ENCODE measurements at places on chromosomes 1 and 21.

- no peak for DNase-seq
Observed at GRCh38 chr1:212733109-212733508, 33.5 kb upstream of the BATF3 start.

DNA sequence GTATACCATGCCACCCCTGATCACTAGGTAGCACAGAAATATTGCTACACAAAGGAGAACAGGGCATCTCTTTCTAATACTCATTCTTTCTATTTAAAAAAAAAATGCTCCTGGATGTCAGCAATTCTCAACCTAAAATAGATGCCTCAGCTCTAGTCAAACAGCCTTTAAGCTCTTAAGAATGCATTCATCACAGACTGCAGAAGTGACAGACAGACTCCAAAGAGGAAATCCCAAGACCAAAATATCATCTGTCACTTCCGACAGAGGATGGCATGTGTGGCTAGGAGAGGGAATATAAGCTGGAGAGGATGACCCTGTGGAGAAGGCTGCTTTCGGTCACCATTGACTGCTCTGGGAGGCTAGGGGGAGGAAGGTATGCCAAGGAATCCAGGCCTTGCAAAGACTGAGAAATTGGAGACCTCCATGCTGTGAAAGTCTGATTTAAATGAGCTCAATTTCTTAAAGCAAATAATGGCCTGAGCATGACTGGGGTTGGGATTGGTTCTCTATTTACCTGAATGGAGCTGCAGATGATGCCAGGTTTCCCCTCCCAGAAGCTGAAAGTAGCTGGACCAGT, 277.4 kb downstream of the BRINP2 start:
- no peak for DNase-seq

DNA sequence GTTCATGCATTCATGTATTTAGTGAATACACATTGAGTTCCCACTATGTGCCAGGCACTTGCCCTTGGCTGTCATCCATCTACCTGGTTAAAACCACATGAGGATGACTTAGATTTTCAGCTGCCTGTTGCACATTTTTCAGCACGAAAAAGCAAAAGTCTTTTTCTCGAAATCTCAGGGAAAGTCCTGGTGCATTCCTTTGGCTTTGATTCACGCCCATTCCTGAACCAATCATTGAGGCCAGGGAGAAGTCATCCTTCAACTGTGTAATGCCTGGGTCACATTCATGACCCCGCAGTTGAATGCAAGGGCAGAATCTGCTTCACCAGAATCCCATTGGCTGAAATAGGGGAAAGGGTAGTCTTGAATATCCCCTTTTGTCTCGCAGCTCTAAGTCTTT, 84.4 kb downstream of the RNF220 start:
- no peak for DNase-seq

DNA sequence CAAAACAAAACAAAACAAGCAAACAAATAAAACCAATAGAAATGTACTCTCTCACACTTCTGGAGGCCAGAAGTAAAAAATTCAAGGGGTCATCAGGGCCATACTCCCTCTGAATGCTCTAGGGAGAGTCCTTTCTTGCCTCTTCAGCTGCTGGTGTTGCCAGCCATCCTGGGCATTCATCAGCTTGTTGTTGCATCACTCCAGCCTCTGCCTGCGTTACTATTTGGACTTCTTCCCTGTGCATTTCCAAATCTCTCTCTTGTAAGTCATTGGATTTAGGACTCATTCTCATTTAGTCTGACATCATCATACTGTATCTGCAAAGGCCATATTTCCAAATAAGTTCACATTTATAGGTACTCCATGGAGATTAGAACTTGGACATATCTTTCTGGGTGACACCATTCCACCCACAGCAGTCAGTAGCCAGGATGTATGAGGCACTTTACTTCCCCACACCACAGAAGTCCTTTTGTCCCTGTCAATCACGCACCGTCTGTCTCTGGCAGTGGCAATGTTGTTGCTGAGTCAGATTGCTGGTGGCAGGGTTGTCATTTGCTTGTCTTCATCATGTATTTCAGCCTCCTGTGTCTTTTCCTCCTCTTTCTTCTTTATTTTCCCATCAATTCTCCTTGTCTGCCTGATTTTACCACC, 151.0 kb upstream of the KCNJ6 start:
- no peak for DNase-seq

DNA sequence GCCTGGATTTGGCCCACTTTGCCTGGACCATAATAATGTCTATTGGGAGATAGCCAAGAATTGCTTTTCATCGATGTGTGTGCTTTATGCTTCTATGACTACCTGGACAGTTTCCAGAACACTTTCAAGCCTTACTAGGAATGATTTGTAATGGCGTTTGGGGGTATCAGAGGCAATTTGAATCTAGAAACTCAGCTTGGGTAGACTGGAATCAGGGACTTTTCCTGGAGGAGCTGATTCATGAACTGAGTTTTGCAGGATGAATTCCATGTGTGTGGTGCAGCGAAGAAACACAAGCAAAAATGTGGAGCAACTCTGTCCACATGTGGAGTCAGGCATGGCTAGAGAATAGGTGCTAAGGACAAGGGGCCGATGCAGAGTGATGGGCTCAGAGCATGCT, 11.9 kb upstream of the TMEM61 start:
- DNase-seq: no peak

DNA sequence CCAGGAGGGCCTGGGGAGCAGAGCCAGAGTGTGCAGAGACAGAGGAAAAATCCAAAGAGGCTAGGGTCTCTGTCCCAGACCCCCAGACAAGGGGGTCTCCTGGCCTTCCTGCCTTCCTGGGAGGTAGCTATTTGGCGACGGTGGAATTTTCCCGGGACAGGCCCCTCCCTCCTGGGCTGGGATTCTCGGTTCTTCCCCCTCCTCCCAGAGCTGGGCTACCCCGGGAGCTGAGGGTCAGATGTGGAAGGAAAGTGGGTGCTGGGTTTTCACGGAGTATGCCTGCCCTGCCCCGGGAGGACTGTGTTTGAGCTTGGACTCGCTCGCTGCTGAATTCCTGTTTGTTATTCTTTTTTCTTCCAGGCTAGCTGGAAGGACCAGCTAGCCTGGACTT, 759 bp downstream of the AMPD2 start:
- no peak for DNase-seq

GRCh38 chr1:15584489-15585363, at the start of gene AGMAT:
AGMAT (minus strand) TSS chr1:15585051; CDS start chr1:15584967, 84 bp downstream.
- DNase-seq: peak; percentile 88

DNA sequence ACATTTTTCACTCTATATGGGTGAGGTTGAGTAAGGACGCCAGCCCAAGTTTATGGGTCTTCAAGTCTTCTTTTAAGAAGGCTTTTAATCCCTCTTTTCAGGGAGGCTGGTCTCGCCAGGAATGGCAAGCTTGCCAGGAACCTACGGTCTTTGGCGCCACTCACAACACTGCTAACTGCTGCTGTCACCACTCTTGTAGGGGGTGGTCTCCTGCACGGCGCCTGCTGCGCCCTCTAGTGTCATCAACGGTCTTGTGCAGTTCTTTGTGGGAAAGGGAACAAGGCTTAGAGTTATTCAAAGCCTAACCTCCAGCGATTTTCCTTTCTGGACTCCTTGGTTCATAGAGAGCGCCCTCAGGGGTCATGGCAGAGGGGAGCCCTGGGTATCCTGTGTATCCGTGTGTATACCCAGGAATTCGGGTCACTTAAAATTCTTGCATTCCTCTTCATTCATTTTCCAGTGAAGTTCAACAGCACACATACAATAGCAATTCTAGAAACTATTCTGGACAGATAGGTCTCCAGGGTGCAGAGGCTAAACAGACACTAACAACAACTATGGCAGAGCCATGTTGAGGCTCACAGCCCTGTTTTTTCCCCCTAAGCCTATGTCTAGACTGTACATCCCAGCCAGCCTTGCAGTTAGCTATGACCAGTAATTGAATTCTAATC, 392.8 kb upstream of the CAMK1G start:
- peak; percentile 46 for DNase-seq

GRCh38 chr1:2821966-2822620, 20.6 kb upstream of the TTC34 start:
- DNase-seq: peak; percentile 41

DNA sequence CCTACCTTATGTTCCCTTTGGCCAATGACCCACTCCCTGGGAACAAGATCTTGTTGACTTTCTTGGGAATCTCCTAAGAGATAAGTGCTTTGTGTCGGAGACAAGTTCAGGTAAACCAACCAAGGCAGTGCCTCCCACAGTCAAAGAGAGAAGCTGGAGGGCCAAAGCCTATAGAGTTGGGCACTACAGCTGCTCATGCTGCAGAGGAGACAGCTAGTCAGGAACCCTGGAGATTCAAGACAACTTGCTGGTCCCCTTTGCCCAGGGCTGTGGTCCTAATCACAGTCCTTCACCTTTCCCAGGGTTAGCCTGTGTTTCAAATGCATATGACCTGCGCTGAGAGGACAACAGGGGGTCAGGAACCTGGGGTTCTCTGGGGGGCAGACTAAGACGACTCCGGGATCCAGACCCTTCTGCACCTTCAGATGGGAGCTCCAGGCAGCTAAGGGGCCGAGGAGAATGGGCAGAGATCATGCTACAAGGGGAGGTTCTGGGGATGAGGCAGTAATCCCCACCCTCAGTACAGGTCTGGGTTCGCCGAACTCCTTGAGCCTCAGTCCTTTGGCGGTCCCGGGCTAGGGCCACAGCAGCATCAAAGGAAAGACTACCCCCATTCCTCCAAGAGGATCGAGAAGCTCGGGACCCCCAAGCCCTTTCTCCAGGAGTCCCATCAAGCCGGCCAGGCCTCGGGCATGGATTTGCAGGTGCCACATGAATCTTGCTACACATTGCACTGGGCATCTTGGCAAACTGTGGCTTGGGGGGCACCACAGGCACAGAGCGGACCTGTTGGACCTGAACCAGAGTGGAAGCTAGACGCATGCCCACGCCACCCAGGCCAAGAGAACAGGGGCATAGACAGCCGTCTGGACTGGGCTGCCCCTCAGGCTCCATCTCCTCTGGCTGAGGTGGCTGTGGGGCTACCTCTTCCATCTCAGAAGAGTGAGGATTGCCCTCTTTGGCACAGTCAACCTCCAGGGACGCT, 2.0 kb upstream of the USF1 start:
- no peak for DNase-seq

DNA sequence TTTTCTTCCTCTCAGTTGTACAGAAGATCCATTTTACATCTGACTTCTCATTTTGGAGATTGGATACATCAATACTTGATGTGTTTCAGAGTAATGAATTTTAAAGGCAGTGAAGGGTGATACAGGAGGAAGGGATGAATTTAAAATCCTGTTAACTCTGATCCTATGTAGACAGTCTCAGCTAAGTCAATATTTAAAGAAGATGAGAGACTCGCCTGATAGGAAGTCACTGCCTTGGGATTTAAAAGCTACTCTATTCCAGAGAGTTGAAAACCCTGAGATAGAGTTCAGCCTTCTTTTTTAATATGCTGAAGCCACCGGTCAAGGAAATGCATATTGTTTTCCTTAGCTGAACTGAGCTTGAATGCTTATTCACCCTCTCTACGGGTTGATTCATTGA, 42.7 kb downstream of the HUNK start:
- no peak for DNase-seq

DNA sequence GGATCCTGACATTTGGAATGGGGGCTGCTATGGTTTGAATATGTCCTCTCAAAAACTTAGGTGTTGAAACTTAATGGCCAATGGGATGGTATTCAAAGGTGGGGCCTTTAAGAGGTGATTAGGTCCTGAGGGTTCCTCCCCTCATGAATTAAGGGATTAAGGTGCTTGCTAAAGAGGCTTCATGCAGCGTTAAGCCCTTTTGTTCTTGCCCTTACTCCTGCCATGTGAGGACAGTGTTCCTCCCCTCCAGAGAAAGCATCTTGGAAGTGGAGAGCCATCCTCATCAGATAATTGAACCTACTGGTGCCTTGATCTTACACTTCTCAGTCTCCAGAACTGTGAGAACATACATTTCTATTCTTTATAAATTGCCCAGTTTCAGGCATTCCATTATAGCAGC, 146.6 kb downstream of the KCNJ6 start:
- no peak for DNase-seq

DNA sequence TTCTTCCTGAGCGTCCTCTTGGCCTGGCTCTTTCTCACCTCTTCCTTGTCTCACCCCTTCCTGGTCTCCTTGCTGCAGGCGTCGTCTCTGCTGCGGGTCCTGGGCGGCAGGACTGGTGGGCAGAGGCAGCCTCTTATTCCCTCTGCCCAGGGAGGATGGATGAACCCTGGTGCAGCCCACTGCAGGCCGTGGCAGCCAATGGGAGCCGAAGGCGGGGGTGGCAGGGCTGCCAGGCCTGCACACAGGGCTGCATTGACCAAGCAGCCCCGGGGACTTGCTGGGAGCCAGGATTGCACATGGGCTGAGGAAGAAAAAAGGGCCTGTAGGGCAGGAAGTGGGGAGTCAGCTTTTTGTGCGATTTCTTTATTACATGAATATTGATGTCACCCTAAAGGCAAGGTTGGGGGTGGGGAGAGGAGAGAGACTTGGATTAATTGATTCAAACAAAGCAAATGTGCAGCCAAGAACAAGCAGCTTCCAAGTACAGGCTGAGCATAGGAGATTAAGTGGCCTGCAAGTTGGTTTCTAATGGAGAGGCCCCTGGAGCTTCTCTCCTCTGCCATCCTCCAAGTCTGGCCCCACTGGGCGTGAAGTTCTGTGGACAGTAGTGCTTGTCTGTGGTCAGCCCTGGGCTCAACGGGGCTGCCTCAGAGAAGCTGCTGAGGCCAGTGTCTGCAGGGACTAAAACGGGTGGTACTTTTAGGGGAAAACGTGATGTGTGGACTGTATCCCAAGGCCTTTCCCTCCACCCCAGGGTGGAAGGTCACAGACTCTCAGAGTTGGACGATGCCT, at the start of gene S100B:
Gene S100B (minus strand): TSS at position 108 of the 792 bp plus-strand sequence. CDS start 2,667 bp downstream, outside the sequence.
- no peak for DNase-seq

DNA sequence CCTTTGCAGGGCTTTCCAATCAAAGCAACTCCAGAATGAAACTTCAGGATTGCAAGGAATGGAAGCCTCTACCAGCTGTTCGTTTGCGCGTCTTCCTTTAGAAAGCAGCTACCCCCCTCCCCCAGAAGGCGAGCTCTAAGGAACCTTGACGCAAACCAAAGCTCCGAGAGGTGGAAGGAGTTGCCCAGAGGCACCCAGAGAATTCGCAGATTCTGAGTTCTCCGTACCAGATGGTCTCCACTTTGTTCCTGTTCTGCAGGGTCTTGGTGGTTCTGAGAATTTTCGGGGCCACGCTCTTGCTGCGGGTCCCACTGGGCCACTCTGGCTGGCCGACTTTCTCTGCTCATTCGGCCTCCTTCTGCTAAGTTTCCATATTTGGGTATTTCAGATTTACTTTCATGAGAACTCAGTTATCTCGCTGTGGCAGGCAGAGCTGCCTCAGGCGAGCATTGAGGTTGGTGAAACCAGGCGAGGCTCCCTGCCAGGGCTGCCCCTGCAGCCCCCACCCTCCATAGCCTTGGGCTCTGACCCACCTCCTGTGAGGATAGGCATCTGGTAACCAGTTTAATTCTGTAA, 801 bp downstream of the TRAF5 start:
- DNase-seq: peak; percentile 64

GRCh38 chr1:5111581-5111980, 457.2 kb downstream of the AJAP1 start:
- no peak for DNase-seq

DNA sequence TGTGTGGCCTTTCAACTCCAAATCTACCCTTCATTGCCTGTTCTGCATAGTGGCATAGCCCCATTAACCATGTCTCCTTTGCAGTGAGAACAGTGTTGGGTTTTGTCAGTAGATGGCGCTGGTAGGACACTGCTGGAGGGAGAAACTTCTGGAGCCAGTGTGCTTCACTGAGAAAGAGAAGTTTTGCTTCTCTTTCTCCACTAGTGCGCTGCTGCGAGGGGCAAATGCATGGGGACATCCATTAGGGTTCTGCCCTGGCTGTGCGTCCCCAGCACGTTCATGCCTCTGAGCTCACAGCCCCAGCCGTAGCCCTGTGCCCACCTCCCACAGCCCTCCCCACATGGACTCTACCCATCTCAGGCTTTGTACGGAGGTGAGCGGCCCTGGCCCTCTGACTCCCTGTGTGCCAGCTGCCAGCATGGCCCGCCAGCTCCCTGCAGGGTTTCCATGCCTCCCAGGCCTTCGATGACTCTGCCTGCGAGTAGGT, 53.1 kb downstream of the RIMS3 start:
- DNase-seq: peak; percentile 75

Measured in small intestine (tissue), 16 donors.